ENCODE measurements at places on chromosomes 4 and X.

DNA sequence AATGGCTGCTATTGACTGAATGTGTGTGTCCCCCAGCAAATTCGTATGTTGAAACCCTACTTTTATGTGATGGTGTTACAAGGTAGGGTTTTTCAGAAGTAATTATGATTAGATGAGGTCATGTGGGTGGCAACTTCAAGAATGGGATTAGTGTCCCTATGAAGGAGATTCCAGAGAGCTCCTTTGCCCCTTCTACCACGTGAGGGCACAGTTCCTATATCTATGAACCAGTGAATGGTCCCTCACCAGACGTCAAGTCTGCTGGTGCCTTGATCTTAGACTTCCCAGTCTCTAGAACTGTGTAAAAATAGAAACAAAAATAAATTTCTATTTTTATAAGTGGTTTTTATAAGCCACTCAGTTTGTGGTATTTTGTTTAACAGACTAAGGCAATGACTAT is 1137.6 kb upstream of the IGFBP7 start:
- no peak for DNase-seq

DNA sequence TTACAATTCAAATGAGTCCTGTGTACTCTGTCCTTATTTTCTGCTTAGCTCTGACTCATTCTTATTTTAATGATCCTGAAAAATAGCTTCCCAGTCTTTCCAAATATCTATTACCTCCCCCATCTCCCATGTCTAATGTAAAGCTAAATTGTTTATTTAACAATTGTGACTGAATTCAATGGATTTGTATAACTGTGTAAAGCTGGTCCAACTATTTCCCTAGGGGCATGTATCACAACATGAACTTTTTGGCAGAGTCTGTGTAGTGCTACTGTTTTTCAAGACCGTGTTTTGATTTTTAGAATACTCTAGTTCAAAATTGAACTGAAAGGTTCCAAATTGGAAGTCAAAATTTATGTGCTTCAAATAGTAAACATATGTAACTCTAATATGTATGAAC is 67.8 kb downstream of the SPCS3 start:
- no peak for DNase-seq

DNA sequence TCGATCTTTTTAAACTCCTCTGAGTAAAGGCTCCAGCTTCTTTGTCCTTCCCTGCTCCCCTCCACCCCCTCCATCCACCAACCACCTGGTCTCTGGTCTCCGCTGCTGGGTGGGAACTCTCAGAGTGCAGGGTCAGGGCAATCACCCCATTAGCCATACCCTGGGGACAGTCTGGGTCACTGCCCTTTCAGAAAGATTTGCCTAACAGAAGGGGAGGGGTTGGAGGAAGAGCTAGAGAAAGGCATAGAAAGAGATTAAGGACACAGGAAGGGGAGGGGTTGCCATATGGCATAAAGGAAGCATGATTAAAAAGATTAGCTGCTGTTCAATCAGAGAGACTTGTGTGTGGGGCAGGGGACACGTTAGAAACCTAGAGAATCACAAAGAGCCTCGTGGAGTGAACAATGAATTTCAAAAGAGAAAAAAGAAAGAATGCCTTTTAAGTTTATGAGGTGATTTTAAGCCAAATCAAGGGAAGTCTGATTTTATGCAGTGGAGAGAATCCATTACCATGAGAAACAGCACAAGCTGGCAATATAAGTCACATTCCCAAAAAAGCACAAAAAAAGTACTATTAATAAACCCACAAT is 115.5 kb upstream of the ACSL4 start:
- DNase-seq = peak; percentile 80

DNA sequence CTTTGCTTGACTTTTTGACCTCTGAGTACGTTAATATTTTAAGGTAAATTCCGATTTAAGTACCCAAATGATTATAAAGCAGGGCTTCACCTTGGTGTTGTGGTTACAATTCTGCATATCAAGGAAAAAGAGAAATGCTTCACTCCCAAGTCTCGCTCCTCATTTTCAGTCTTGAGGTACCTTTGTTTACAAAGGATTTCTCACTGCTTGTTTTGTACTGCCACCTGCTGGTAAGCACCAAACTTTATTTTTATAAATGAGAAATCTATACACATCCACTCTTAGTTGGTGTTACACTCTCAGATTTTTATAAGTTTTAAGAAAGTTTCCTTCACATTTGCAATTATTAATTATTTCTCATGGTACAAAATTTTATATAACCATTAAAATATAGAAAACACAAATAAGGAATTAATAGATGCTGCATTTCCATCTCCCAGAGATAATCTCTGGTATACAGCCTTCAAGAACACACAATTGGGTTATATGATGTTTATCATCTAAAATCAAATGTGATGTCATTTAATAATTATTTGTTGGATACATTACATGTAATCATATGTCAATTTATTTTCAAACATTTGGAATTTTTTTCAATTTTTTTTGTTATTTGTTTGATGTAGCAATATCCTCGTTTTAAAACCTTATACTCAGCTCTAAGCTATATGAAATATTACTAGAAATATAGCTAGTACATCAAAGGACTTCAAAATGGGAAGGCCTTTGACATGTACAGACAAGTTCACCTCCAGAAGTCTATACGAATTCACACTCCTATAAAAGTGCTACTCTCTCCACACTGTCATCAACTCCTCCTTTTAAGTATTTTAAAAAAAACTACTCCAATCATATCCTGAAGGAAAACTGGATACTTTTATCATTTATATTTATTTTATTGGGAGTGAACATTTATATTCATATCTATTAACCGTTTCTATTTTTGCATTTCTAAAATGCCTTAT is 179.9 kb downstream of the KCNIP4 start:
- DNase-seq = peak; percentile 66

DNA sequence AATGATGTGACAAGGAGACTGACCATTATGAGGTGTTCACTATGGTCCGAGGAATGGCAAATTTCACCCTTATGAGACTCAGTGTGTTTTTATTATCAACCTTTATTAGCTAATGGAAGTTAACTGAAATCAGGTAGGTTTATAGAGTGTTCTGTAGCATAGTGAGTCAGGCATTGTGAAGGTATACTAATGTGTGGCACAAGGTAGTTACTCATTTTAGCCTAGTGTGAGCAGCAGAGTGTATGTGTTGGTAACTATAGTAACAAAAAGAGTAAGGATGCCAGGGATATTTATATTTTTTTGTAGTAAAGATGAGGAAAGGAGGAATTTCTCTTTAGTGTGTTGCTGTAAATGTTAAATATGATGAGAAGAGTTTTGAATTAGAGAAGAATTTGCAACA is 12.0 kb downstream of the PDLIM5 start:
- DNase-seq = no peak

- no peak for DNase-seq
Measured at GRCh38 chr4:128347175-128347868, 59.7 kb upstream of the PGRMC2 start.

DNA sequence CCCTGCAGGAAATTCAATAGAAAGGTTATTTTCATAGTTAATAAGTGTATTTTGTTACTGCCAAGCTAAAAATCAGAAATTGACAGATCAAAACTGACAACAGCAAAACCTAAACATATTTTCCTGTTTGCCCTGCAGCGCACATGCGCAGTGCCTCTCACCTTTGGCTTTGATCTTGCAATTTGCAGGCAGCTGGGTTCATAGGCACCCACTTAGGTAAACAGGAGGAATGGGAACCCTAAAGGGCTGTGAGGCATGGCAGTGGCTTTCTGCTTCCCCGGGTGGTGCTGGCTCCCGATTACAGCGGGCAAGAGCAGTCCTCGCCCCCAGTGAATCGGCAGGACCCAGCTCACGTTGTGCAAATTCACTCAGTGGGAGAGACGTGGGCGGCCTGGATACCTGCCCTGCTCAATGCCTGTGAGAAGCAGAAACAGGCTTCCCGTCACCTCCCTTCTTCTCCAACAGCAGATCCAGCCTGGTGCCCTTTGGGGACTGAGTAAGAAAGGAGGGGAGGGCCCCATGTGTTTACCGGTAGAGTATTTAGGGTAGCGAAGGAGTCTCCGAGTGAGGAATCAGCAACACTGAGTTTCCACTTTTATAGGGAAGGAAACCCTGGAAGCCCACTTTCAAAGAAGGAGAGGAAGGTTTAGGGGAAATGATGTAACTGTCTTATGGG is 25.7 kb downstream of the CCKAR start:
- DNase-seq = no peak

DNA sequence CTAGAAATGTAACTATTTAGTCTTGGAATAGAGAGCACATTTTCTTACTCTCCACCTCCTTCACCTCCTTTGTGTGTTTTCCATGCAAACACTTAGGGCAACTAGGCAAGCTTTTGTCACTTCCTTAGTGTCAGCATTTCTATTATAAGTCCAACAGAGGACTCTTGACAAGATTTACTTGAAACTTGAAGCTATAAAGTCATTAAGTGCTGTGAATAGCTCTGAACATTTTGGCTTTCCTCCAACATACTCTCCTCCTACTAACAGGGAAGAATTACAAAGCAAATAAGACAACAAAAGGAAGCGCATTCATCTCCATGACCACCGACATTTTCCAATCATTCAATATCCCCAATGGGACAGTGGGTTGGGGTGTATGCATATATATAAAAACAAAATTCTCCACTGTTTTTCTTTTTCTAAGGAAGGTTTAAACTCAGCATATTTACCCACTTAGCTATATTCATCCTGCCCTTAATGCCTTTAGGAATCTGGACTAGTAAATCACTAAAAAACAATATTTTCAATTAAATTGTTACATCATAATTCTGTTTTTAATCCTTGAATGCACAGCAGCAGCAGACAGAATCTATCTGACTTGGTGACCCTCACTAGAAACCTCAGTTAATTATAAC is 264.6 kb downstream of the SNCA start:
- no peak for DNase-seq

GRCh38 chrX:131649741-131650140 is 105.9 kb downstream of the OR13H1 start:
- no peak for DNase-seq

- no peak for DNase-seq
Measured at GRCh38 chr4:1218634-1219565, 30.0 kb downstream of the CTBP1 start.

- DNase-seq = no peak
Measured at GRCh38 chr4:124727331-124727890, 14.9 kb upstream of the ANKRD50 start.

- no peak for DNase-seq
Measured at GRCh38 chr4:159237975-159238374, 135.1 kb downstream of the RAPGEF2 start.

DNA sequence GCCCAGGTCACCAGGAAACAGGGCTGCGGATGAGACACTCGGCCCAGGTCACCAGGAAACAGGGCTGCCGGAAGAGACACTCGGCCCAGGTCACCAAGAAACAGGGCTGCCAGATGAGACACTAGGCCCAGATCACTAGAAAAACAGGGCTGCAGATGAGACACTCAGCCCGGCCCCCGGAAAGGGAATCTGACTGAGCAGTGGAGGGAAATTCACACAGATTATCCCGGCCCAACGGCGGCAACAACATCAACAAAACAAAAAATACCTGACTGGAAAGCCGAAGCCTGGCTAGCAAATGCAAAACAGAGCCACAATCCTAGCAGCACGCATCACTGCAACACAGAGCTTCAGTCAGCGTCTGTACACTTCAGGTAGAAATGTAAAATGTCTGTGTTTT is 20.7 kb downstream of the AFAP1 start:
- no peak for DNase-seq

DNA sequence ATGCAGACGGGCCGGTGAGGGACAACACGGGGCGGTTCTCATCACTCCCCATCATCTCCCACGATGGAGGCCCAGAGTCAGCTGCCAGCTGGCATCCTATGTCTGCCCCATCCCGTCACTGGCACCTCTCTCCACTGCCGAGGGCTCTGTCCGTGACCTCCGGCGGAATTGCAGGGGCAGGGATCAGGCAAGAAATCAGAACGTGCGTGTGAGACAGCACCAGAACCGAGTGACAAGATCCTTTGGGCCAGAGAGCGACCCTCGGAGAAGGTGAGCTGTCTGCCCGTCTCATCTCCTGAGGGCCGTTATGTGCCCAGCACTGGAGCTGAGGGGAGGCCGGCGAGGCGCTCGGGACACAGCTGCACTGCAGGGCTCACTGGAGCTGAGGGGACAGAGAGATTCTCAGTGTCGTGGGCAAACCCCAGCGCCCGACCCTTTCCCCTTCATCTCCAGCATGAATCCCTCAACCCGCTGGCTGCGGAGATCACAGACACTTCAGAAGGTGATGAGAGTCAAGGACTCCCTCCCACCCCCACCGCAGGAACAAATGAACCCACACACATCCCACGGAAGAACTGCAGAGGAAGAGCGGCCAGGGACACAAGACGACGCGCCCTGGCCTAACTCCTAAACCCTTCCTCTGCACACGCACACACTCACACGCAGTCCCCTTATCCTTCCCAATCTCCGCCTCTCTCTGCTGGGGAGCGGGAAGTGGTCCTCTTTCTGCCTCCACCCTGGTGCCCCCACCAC is 128.7 kb downstream of the AFAP1 start:
- no peak for DNase-seq

DNA sequence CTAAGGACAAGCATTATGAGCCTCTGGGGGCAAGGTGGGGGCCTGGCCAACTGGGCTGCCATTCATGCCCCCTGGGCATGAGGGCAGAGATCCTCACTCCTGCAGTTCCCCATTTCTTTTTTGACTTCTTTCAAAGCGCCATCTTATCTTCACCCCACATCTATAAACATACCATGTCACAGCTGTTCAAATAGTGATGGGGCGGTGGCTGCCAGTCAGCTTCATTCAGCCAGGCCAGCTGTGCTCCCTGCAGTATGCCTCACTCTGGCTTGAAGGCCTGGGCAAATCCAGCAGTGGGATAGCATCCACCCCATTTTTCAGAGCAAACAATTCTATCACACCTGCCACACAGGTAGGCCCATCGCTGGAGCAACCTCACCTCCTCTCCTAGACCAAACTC is 85.5 kb downstream of the NHSL2 start:
- no peak for DNase-seq

- peak; percentile 42 for DNase-seq
Measured at GRCh38 chrX:39814391-39814790, 283.4 kb downstream of the BCOR start.

GRCh38 chrX:120456973-120457372 is 12.1 kb downstream of the LAMP2 start:
- DNase-seq = no peak
